PC-9 (cell line): ENCODE measurements at places on chromosomes 6 and 20. TPM values are rescaled to one million over a fixed set of nuclear protein-coding genes. Genes with fewer than 3 reads are reported as not detected.

PRDM13 gene
- total RNA-seq: not detected in 2 replicates

GRCh38 chr20:51979226-51979625 is 176.9 kb upstream of the SALL4 start:
- no peak for DNase-seq

DNA sequence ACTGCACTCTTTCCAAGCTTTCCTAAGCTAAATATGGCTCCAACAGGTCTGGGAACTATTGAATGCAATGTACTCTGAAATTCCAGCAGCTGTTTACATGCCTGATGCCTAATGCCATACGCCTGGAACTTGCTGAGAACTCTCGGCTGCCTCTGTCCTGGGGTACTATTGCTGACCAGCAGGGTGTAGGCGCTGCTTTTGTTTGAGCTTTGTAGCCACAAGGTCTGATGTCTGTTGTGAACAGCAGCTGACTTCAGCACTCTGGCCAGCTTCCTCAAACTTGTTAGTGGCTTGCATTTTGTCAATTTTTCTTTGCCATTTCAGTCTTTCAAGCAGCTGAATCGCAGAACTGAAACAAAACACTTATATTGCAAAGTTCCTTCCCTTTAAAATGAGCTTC is 26.7 kb downstream of the SAYSD1 start:
- peak; percentile 53 for DNase-seq

DNA sequence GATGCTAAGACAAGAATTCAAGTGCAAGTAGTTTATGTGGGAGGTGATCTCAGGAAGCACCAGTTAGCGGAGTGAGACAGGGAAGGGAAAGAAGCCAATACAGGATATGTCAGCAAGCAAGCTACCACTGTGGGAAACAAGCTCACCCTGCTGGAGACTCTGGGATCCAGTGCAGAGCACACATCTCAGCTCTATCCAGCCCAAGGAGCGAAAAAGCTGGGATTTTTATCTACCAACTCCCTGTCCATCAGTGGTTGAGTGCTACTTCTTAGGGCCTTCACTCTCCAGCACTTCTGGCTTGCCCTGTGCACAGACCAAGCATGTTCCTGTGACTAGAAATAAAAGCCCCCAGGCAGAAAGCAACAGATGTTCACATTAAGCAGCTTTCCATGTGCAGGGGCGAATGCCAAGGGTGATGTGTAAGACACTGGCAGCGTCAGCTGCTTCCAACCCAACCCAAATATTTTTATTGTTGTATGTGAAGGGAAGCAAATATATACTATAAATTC is 10.8 kb upstream of the RNF24 start:
- no peak for DNase-seq

MDFI gene
- 19.4 and 22.6 TPM in 2 replicates for total RNA-seq

GRCh38 chr6:170128346-170128745 is 162.5 kb downstream of the DLL1 start:
- no peak for DNase-seq

GRCh38 chr20:32333988-32334885 is 23.9 kb upstream of the ASXL1 start:
- DNase-seq: peak; percentile 81

DNA sequence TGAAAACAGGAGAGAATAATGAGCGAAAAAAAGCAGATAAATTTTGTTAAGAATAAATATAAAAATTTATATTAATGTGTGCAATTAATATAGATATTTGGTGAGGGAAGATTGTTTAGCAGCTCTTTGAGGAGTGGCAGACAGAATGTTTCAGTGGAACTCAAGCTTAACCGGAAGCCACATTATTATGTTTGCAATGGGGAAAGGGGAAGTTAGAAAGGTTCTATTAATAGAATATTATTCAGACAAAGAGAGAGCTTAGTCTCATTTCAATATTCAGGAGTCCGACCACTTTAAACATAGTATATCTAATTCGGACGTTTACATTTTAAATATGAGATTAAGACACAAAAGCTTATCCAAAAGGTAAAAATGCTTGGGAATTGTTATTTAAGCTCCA is 81.6 kb upstream of the KHDRBS2 start:
- no peak for DNase-seq
